ENCODE measurements at places on chromosomes 11 and 22.
A peak's percentile ranks its signal among the peaks of the same experiment; 100 is the strongest.

- DNase-seq: no peak
These were observed 10.8 kb downstream of the SOX10 start for GRCh38 chr22:37973271-37974170.

- no peak for DNase-seq
These were observed 805.6 kb upstream of the LRRC4C start for GRCh38 chr11:42265072-42265471.

DNA sequence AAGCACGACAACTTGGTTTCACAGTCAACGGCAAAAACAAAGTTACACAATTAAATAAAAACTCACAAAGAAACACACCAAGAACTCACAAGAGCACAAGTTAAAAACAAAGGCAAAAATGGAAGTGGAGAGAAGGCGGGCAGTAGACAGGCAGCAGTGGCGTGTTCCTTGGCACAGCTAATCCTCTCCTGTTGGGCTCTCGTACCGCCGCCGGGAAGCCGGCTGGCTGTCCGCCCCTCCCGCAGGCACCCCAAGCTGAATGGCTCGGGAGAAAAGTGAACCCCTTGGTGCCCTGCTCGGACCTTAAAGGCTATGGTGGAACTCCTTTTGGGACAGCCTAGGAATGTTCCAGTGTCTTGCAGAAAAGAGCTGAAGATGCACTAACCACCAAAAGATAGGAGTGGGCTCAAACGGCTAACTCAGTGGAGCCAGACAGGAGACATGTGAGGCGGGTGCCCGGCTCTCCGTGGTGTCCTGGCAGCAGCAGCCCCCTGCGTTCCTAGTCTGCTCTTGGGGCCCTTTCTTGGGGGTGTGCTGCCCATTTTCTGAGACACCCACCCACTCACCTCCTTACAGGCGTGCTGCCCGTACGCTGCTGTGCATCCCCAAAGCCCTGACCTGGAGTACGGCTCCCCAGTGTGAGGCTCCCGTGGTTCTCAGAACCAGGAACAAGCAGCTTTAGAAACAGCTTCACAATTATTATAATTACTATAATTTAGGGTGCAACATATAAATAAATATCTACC is 86.1 kb upstream of the BID start:
- no peak for DNase-seq

DNA sequence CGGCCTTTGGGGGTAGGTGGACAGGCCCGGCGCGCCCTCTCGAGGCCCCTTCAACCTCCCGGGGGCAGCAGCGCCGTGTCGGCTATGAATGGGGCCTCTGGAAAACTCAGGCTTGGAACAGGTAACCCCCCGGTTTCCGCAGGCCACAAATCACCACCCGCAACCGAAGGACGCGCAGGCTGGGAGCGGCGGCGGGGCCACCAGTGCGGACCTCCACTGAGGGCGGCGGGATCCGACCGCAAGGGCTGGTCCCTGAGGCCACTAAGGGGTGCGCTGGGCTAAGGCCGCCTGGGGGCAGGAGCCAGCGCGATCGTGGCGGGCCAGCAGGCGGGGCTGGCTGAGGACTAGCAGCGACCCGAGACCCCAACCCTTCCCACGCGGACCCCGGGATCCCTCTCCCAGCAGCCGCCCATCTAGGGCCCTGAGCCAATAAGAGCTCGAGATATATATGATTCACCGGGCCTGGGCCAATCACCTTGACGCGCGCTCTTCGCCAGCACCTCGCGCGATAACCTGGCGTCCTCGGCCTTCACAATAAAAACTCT is 609 bp upstream of the ATF4 start:
- DNase-seq: peak; percentile 99

- no peak for DNase-seq
These were observed 8.6 kb downstream of the THYN1 start for GRCh38 chr11:134244593-134244992.

DNA sequence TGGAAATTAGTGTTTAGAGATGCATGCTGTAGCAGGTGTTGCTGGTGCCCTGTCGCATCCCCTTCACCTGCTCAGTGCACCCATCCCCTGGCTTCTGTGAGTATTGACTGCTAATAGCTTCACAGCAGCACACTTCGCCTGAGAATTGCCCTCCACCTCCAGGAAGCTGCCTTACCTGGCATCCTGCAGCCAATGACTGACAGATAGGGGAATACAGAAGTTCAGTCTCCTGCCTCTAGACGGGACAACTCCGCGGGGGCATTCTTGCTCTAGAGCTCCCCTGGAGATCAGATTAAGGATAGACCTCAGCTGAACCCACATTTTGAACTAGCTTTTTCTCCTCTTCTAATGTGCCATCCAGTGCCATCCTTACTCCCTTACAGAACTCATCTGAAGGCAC is 9.3 kb upstream of the CD3E start:
- DNase-seq: no peak

GRCh38 chr11:65862941-65863888 is 3.0 kb downstream of the MUS81 start:
- DNase-seq: peak; percentile 35

DNA sequence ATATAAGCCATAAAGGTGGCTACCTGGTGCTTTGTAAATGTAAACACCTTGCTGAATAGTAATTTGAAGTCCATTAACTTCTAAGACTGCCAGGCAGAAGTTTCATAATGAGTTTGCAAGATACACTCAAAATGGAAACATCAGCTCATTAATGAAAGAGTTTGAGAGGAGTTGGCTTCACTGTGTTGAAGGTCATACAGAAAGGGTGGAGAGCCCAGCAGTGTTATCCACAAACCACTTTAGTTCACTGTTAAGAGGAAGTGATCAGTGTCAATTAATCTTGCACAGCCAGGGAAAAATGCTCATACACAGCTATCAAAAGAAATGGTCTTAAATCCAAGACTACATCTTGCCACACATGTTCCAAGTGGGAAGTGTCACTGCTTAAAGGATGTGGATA is 689.4 kb downstream of the JRKL start:
- DNase-seq: no peak

DNA sequence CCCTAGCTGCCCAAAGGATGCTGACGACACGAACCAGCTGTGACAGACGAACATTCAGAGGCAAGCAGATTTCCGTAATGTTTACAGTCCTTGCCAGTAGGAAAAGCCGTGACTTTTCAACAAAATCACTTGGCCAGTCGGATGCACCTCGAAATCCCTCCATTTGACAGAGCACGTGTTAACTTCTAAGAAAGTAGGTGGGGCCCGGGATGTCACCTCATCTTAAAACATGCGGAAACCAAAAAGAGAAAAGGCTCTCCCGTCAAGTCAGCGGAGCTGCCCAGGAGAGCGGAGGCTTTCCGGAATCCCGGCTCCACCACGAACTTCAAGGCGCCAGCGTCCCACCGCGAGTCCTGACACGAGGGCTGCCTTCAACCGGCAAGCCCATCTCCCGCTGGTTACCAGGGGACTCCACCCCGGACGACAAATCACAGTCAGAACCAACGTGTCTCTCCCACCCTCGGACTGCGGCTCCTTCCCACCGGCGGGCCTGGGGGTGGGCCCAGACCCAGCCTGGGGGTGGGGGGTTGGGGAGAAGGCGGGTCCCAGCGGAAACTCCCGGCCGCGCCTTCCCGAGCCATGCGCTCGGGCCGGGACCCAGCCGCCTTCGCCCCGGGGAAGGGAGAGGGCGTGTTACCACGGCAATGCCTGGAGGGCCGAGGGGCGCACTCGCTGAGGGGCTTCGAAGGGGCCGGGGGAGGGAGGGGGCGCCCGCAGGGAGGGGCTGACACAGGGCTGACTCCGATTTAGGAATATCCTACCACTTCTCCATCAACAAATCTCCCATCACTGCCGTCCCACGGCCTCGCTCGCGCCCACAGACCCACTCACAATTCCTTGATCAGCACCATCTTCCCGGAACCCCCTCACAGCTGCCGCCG is 475 bp downstream of the PITPNB start:
- DNase-seq: peak; percentile 46

DNA sequence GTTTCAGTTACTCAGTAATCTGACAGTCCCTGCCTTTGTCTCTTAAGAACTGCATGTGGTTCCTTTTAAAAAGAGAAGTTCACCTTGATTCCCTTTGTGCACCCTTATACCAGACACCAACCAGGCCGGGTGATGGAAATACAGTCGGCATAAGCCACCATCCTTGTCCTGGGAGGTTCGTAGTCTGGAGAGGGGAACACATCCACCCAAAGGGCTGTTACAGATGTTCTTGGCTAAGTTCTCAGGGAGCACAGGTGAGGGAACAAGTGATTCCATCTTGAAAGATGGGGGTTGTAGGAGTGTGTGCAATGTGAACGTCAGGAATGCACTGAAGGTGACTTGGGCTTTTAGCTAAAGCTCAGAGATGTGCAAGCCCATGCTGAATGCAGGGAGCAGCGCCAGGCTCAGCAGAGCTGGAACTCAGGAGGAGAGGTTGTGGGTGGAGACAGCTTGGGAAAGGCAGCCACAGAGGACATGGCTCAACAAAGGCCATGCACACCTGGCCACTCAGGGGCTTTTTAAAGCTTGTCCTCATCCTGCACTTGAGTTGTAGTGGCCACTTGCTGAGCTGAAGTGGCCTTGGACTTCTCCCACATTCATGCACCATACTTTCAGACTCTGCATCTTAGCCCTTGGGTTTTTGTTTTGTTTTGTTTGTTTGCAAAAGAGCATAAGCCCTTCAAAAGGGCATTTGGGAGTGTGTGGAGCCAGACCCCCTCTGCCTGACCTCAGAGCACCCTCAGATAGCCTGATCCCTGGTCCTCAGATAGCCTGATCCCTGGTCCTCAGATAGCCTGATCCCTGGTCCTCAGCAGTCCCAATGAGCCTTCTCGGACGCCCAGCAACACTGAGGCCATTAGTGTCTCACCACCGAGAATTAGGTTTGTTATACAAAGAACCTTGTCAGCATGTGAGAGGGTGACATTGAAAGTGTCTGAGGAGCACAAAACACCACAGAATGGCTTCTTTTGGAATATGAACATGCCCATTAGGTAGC is 12.7 kb upstream of the TMA7B start:
- DNase-seq: no peak

DNA sequence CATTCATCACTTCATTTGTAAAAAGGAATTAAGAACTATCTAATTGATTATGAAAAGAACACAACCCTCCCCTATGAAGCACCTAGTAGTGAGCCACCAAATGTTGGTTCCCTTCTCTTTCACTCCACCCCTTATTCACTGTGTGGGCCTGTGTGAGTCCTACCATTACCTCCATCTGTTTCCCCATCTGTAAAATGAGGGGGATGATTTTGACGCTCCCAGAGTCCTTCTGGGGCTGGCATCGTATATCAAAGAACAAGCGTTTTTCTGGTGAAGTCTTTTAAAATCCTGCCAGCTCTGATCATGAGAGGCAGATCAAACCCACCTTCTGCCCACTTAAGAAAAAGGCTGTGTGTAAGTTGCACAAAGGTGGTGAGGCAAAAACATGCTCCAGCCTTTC is 96.6 kb upstream of the SEZ6L start:
- no peak for DNase-seq

GRCh38 chr11:129115652-129116586 is 76.2 kb downstream of the ARHGAP32 start:
- no peak for DNase-seq

- DNase-seq: no peak
These were observed 66.7 kb upstream of the NECTIN1 start for GRCh38 chr11:119795690-119796089.

DNA sequence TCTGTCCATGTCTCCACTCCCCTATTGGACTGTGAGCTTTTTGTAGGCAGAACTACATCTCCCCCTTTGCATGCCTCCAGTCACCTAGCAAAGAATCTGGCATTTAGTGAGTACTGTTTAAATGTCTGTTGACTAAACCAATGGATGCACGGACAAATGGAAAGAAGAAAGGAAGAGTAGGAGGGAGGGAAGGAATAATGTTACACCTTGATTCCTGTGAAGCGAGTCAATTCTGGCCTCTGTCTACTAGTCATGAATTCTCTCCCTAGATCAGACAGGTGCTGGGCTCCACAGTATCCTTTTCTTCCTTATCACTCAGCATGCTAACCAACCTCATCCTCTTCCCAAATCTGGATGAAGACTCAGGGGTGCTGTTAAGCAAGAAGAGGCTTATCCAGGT is 33.6 kb downstream of the GALNT18 start:
- DNase-seq: no peak

- no peak for DNase-seq
These were observed 94.7 kb downstream of the LDLRAD3 start for GRCh38 chr11:36038541-36038940.

GRCh38 chr11:94129512-94130297 is 1.1 kb downstream of the PANX1 start:
- DNase-seq: no peak

- DNase-seq: no peak
These were observed 296.2 kb downstream of the NTM start for GRCh38 chr11:131666617-131667016.

DNA sequence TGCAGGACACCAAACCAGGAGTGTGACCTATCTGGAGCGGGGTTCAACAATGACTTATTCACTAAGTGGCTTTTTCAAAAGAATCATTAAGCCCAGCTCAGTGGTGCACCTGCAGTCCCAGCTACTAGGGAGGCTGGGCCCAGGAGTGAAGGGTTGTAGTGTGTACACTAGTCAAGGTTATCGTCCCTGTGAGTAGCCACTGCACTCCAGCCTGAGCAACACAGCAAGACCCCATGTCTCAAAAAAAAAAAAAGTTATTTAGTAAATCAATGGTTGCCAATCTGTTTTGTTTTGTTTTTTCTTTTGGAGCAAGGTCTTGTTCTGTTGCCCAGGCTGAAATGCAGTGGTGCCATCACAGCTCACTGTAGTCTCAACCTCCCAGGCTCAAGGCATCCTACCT is 7.9 kb downstream of the RHOG start:
- no peak for DNase-seq

DNA sequence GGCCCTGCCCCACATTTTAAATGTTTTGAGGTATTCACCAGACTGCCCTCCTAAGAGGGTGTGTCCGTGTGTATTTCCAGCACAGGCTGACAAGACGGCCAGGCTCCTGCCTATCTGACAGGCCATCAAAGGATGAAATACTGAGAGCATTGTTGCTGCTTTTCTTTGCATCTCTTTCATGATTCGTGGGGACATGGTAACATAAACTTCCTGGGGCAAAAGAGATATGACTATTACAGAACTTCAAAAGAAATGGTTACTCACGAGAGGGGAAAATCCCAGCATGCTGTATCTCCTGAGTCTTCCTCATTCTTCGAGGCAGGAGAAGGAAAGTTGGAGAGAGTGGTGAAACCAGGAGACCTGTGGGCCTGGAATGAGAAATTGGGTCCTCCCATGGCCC is 10.3 kb upstream of the BIK start:
- DNase-seq: no peak
